ENCODE measurements at places on chromosomes 13 and 19.

DNA sequence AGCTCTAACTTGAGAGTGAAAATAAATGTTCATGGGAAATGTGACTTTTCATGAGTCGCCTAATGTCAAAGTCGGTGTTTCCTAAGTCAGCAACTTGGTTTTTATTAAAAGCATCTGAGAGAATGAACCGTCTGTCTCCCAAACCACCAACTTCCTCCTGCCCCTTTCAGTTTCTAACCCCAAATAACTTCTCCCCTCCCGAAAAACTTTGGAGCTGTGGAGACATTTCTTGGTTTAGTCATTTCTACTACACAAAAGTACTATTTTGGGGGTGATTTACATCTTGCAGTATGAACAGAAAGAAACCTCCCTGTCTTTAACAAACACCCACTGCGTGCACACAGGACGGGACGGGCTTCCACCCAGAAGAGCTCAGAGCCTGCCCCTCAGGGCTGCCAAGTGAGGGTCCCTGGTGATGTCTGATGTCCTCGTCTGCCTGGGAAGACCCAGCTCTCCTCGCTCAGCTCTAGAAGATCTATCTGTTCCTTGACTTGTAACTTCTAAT, 65.0 kb downstream of the RASA3 start:
- no peaks in the 10 kb centered on the region for H3K27me3 ChIP-seq
- peak; percentile 61 for DNase-seq
- H3K36me3 ChIP-seq = peaks cover 25% of the 10 kb centered on the region
- peak overlapping the region; percentile 99 for H3K27ac ChIP-seq

GRCh38 chr19:8517551-8518442, 3.8 kb upstream of the ZNF414 start:
- peaks cover 28% of the 10 kb centered on the region for H3K4me1 ChIP-seq
- no peaks in the 10 kb centered on the region for H3K27me3 ChIP-seq
- peak overlapping the region; percentile 93 for H3K27ac ChIP-seq
- peaks cover 2% of the 10 kb centered on the region for H3K36me3 ChIP-seq
- H3K4me3 ChIP-seq = no peak overlapping the region

GRCh38 chr13:91909617-91910016, 511.2 kb downstream of the GPC5 start:
- DNase-seq = no peak
- H3K27ac ChIP-seq = no peak overlapping the region
- H3K4me3 ChIP-seq = no peak overlapping the region
- no peaks in the 10 kb centered on the region for H3K27me3 ChIP-seq
- H3K36me3 ChIP-seq = no peaks in the 10 kb centered on the region

DNA sequence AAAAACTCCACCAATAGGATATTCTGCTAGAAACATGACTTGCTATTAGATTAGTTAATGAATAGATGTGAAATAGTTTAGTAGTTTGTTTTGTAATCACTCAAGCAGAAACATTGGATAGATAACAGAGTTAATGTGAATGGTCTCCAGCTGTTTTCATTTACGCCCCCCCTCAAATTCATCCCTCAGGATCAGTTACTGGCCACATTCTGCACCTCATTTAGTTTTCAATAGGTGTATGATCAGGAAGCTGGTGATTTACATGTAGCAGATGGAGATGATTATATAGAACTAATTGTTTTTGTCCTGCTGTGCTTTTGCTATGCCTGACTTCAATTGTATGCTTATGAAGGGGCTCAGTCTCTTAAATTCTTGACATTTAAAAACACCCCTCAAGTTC, 759.0 kb downstream of the SLITRK6 start:
- no peaks in the 10 kb centered on the region for H3K36me3 ChIP-seq
- H3K4me3 ChIP-seq = no peak overlapping the region
- DNase-seq = no peak
- no peak overlapping the region for H3K27ac ChIP-seq
- no peaks in the 10 kb centered on the region for H3K27me3 ChIP-seq

- no peak overlapping the region for H3K27ac ChIP-seq
- peaks cover 4% of the 10 kb centered on the region for H3K27me3 ChIP-seq
- no peak for DNase-seq
- peaks cover 1% of the 10 kb centered on the region for H3K4me1 ChIP-seq
- H3K36me3 ChIP-seq = no peaks in the 10 kb centered on the region
- no peak overlapping the region for H3K4me3 ChIP-seq
Observed at GRCh38 chr19:46809534-46810272, 21.3 kb upstream of the SLC1A5 start.

DNA sequence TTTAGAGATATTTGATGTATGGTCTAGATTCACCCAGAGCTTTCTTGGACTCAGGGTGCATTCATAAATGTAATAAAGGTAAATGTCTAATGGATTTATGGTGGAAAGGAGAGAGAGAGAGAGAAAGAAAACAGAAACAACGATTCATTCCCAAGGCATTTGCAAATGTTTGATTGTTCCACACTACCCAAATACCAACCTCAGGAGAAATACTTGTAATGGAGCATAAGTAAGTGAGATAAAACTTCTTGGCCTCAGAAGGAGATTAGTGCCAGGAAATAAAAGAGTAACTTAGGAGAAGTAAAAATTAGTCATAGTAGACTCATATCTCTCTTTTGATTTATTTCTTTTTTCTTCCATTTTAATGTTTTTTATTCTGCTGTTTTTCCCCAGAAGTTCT, 40.6 kb upstream of the DGKH start:
- H3K4me3 ChIP-seq = no peak overlapping the region
- no peaks in the 10 kb centered on the region for H3K4me1 ChIP-seq
- no peaks in the 10 kb centered on the region for H3K27me3 ChIP-seq
- H3K27ac ChIP-seq = no peak overlapping the region
- no peaks in the 10 kb centered on the region for H3K36me3 ChIP-seq

DNA sequence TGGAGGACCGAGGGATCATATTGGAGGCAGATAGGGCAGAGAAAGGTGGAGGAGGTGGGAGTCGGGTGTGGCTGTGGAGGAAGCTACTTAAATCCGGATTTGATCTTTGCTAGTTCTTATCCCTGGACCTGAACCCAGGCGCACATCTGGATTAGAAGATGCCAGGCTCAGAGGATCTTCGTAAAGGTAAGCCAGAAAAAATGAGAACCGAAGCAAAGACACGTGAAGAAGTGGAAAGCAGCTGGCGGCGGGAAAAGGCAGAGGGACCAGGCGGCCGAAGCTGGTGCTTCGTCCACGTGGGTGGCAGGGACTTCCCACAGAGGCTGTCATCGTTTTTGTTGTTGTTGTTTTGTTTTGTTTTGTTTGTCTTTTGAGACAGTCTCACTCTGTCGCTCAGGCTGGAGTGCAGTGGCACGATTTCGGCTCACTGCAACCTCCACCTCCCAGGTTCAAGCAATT, at the start of gene DPRX:
Gene DPRX (plus strand): TSS at position 51 of the 459 bp plus-strand sequence. CDS start 108 bp downstream, at position 159.
- no peak for DNase-seq
- no peaks in the 10 kb centered on the region for H3K4me1 ChIP-seq
- peaks cover 2% of the 10 kb centered on the region for H3K36me3 ChIP-seq
- H3K27ac ChIP-seq = no peak within 1 kb of the TSS

- DNase-seq = peak; percentile 11
- no peak overlapping the region for H3K27ac ChIP-seq
- no peaks in the 10 kb centered on the region for H3K4me1 ChIP-seq
- H3K36me3 ChIP-seq = no peaks in the 10 kb centered on the region
Observed at GRCh38 chr19:39752390-39752789, 14.6 kb upstream of the CLC start.

DNA sequence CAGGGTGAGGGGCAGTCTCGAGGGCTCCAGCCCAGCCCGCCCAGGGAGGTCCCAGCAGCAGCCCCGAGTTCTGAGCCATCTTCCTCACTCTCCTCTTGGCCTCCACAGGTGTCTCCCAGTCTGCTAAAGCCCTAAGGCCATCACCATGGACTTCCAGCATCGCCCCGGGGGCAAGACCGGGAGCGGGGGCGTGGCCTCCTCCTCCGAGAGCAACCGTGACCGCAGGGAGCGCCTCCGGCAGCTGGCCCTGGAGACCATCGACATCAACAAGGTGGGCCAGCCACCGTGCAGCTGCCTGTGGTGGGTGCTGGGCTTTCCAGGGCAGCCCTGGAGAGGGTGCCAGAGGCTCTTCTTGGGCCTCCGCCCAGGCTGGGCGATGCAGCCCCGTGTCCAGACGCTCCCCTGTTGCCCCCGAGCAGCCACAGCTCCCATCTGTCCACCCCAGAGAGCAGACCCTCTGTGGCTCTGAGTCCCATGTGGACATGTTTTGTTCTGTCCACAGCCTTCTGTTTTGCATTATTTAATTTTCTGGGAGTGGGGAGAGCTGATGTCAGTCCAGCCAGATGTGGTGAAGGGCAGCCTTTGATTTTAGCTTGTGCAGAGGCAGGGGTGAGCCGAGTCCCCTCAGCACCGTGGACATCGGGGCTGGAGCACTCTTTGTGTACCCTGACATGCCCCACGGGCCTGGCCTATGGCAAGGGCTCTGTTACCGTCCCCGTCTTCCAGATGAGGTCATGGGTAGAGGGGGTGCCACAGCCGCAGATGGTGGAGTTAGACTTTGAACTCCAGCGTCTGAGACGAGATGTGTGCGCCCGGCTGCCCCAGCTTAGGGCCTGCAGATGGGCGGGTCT, 5.6 kb upstream of the AMH start:
- no peak for DNase-seq
- peaks cover 38% of the 10 kb centered on the region for H3K4me1 ChIP-seq
- no peak overlapping the region for H3K4me3 ChIP-seq
- H3K27ac ChIP-seq = no peak overlapping the region

DNA sequence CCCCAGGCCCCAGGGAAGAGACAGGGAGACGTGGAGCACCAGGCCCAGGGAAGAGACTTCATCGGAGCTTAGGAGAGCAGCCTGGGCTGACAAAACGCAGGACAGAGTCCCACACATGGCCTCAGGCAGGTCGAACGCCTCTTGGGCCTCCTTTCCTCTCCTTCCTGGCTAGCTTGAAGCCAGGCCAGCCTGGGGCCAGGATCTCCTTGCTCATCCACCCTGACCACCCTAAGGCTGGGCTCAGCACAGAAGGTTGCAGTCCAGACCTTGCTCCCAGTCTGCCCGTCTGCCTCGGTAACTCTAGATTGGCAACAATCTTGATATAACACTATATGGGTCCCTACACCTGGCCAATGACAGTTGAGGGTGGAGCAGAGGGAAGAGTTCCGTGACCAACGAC, 10.1 kb downstream of the PPP6R1 start:
- H3K36me3 ChIP-seq = peaks cover 27% of the 10 kb centered on the region
- H3K4me3 ChIP-seq = no peak overlapping the region
- H3K27me3 ChIP-seq = no peaks in the 10 kb centered on the region
- H3K27ac ChIP-seq = peak overlapping the region; percentile 65
- peaks cover 44% of the 10 kb centered on the region for H3K4me1 ChIP-seq
- DNase-seq = no peak

- H3K4me1 ChIP-seq = no peaks in the 10 kb centered on the region
- no peaks in the 10 kb centered on the region for H3K36me3 ChIP-seq
- H3K4me3 ChIP-seq = no peak overlapping the region
- no peaks in the 10 kb centered on the region for H3K27me3 ChIP-seq
- no peak for DNase-seq
Observed at GRCh38 chr13:52925775-52926285, 77.4 kb upstream of the PCDH8 start.
